ENCODE measurements at places on chromosomes 11 and 22.

- DNase-seq = no peak
Measured at GRCh38 chr11:95706974-95707387, 82.6 kb downstream of the FAM76B start.

DNA sequence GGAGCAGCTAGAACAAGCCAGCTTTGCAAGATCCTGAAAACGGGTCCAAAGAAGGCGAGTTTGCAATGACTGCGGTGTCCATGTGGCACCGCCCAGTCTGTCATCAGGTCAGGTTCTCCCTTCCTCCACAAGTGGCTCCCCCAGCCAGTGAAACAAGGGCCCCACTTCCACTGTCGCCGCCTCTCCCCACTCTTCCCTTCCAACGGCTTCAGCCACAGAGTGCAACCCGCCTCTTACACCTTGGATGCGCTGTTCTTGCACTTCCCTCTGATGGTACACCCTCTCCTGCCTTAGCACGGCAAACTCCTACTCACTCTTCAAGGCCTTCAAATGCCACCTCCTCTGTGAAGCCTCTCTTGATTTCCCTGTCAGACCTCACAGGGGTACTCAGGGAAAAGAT is 10.8 kb upstream of the TCF20 start:
- DNase-seq = no peak

- DNase-seq = no peak
Measured at GRCh38 chr11:134469627-134470026, 57.6 kb upstream of the B3GAT1 start.

DNA sequence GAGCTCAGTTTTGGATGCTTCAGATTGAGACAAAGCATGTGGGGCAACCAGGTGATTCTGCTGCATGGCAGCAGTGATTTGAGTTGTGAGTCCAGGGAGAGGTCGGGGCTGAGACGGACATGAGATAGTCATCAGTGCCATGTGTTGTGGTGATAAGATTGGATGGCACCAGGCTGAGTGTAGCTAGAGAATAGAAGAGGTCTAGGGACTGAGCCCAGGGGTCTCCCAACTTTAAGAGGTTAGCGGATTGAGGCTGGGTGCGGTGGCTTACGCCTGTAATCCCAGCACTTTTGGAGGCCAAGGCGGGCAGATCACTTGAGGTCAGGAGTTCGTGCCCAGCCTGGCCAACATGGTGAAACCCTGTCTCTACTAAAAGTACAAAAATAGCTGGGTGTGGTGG is 6.3 kb upstream of the CTSD start:
- DNase-seq = no peak

DNA sequence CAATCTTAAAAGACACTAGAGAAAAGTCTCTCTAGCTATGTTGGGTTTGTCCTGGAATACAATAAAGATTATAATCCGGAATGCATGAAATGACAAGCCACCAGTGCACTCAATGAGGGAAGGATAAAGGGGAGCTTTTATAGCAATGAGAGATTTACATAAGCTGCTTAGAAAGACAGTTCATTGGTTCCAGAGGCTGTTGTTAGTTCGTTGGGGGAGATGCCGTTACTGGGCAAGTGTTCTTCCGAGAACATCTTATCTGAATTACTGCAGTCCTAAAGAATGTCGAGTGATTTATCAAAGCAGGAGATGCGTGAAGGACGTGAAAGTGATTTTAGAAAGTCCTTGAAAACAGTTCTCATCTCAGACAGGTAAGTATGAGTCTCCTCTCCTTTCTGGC is 33.6 kb downstream of the SYN3 start:
- no peak for DNase-seq

All from T-helper 22 cell (primary cell).